Stimulated activated CD4-positive, alpha-beta T cell treated with anti-CD3 and anti-CD28 coated beads, Interleukin-15, amount 100 ng/mL, for 1 hour (primary cell): ENCODE measurements at places on chromosomes 7 and 10.

GRCh38 chr10:79210672-79211071 is 136.6 kb upstream of the PPIF start:
- DNase-seq: no peak

DNA sequence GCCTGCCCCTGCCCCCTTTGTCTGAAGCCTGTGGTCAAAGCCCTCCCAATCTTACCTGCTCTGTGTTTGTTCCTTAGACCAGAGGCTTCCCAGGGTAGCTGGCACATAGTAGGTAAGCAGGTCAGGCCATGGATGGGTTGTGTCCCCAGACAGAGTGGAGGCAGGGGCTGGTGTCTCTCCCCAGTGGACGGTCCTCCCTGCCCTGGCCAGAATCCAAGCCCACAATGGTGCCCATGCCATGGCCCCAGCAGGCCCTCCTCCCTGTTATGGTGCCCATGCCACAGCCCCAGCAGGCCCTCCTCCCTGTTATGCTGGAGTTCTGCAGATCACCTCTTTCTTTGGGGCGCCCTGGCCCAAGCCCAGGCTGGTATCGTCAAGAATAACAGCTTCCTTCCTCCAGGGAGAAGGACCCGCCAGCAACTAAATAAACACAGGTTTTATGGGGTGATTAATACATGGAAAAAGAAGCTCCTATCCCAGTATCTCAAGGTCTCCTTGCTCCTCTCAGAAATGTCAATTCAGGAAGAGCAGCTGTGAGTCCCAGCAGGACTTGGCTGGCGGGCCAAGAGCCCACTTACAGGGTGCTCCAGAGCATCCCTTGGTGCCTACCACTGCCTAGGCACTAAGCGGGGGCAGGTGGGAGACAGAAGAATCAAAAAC is 82.0 kb downstream of the NEURL1 start:
- DNase-seq: no peak

DNA sequence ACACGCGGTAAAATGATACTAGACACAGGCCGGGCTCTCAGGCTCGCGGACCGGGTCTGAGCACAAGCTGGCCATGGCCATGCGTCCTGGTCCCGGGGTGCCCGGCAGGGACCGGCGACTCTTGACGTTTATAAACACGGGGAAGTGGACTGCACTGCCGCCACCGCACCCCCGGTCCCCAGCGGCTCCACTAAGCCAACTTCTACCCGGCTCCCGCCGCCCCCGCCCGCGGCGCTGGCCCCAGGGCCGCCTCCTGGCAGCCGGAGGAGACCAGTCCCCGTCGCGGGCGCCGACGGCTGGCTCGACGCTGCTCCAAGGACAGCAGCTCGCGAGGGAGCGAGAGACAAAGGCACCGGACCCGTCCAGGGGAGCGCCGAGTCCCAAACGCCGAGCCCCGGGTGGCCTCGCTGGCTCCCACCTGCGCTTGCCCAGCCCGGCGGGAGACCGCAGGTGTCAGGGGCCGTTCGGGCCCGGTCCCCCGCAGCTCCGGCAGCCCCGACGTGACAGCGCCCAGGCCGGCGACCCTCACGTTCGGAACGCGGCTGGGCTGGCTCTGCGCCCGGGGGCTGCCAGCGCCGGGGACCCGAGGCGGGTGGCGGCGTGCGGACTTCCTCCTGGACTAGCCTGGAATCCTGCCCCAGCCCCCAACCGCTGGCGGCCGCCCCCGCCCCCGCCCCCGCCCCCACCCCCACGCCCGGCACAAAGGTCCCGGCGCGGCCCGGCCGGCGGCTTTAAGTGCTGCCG is 517 bp downstream of the ITGB1 start:
- DNase-seq: no peak

DNA sequence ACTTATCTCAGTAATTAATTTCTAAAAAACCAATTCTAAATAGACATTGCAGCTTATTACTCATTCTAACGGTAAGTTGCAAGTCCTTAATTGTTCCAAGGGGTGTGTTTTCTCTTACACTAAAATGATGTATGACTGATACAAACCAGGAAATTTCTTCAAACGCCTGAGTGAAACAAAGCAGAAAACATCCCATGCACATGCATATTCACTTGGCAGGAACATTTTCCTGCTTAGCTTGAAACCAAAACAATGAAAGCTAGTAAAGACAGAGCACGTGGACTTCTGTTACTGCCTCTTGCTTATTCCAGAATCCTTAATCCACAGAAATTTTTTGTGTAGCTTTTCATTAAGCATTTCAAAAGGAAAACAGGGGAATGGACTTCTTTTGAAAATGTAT is 187.7 kb downstream of the MTERF1 start:
- DNase-seq: no peak
